Upper lobe of right lung (tissue), 1 donor: ENCODE measurements at places on chromosomes 6 and 20.

DNA sequence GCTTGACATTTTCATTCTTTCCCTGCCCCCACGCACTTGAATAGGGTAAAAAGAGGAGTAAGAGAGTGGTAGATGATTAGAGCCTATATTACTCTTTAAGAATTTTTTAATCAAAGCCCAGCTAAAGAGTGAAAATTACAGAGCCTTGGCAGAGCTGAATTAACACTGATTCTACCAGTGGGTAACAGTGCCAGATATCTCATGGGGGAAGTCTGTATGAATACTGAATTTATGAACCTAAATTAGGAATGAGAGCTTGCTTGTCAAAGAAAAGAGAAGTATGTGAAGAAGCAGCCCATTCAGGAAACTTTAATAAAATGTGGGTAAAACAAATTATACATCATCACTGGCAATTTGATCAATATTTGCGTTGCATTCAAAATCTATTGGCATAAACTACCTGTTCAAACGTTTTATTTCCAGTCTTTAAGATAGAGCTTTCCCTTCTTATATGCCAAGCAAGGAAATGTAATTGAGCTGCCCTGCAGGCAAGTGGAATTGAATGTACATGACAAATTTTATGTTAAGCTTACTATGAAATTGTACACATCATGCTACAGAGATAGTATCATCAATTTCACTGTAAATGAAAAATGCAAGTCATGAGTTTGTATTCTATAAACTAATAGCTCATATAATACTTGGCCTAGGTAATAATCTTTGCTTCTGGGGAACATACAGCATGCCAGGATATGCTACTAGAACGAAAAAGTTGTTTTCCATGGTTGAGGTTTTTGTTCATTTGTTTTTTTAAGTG is 14.5 kb downstream of the SOBP start:
- no peak overlapping the region for H3K4me3 ChIP-seq
- no peaks in the 10 kb centered on the region for H3K36me3 ChIP-seq
- no peak overlapping the region for H3K27ac ChIP-seq
- H3K4me1 ChIP-seq, result no peaks in the 10 kb centered on the region

DNA sequence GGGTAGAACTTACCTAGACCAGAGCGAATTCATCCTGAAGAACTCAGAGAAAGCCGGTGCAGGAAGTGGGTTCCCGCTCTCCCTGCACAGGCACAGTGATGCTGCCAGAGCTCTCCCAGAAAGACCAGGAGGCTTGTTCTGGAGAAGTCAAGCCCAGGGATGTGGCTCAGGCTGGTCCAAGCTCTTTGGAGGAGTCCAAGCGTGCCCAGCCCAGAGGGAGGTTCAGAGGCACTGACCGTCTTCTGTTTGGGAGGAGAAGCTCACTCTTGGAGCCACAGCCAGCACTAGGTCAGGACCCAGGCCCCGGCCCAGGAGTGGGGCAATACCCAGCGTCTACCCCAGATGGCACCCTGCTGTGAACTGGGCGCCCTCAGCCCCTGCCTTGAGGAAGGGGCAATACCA is 1.5 kb upstream of the PMEPA1 start:
- DNase-seq, result no peak
- peak overlapping the region; percentile 96 for H3K27ac ChIP-seq
- peak overlapping the region; percentile 95 for H3K4me3 ChIP-seq

GRCh38 chr6:34055223-34055933 is 90.5 kb downstream of the GRM4 start:
- H3K4me3 ChIP-seq, result no peak overlapping the region
- no peaks in the 10 kb centered on the region for H3K4me1 ChIP-seq
- H3K36me3 ChIP-seq, result no peaks in the 10 kb centered on the region
- DNase-seq, result peak; percentile 78
- H3K27ac ChIP-seq, result no peak overlapping the region
- no peaks in the 10 kb centered on the region for H3K27me3 ChIP-seq

- DNase-seq, result peak; percentile 73
- peaks cover 16% of the 10 kb centered on the region for H3K4me1 ChIP-seq
- no peaks in the 10 kb centered on the region for H3K36me3 ChIP-seq
These were observed 684 bp downstream of the PAQR8 start for GRCh38 chr6:52362443-52363227.

GRCh38 chr20:51204794-51205193 is 181.9 kb upstream of the KCNG1 start:
- no peak overlapping the region for H3K4me3 ChIP-seq
- H3K27ac ChIP-seq, result no peak overlapping the region
- no peaks in the 10 kb centered on the region for H3K36me3 ChIP-seq
- no peak for DNase-seq

DNA sequence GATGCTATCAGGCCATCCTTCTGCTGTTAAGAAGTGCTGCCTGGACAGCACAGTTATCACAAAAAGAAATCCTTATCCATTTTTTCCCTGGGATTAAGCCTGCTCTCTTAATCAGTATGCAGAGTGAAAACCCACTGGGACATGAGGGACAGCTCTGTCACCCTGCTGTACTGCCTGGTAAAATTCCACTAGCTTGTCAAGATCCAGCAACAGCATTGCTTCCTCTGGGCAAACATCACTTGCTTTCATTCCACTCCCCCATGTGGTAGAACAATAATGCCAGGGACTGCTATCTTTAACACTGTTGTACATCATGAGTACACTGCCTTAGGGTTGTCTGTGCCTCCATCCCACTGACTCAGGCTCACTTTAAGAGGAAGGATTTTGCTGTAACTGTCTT is 331.3 kb downstream of the KIF16B start:
- H3K27ac ChIP-seq, result no peak overlapping the region
- H3K4me1 ChIP-seq, result no peaks in the 10 kb centered on the region
- no peaks in the 10 kb centered on the region for H3K36me3 ChIP-seq
- no peak overlapping the region for H3K4me3 ChIP-seq
- no peaks in the 10 kb centered on the region for H3K27me3 ChIP-seq

GRCh38 chr20:24746351-24746685 is 202.8 kb upstream of the CST7 start:
- H3K36me3 ChIP-seq, result no peaks in the 10 kb centered on the region
- peaks cover 5% of the 10 kb centered on the region for H3K27me3 ChIP-seq
- no peak for DNase-seq
- no peaks in the 10 kb centered on the region for H3K4me1 ChIP-seq
- no peak overlapping the region for H3K27ac ChIP-seq
- no peak overlapping the region for H3K4me3 ChIP-seq

DNA sequence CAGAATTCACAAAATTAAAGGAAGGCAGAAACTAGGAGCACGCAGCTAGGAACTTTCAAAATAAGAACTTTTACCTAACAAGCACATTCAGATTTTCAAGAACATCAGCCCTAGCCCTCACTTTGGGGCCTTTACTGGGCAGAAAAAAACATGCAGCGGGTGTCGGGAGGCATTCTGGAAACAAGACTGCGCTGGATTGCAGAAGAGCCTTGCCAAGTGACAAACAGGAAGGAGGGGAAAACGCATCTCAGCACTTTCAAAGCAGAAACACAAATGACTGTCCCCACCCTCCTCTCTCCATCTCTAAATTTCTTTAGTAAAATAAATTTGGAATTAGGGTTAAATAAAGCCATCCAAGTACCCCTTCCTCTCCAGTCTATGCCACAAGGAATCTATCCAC is 74.6 kb upstream of the RREB1 start:
- peaks cover 6% of the 10 kb centered on the region for H3K27me3 ChIP-seq
- DNase-seq, result no peak
- H3K4me3 ChIP-seq, result no peak overlapping the region
- H3K27ac ChIP-seq, result no peak overlapping the region
- H3K36me3 ChIP-seq, result no peaks in the 10 kb centered on the region

DNA sequence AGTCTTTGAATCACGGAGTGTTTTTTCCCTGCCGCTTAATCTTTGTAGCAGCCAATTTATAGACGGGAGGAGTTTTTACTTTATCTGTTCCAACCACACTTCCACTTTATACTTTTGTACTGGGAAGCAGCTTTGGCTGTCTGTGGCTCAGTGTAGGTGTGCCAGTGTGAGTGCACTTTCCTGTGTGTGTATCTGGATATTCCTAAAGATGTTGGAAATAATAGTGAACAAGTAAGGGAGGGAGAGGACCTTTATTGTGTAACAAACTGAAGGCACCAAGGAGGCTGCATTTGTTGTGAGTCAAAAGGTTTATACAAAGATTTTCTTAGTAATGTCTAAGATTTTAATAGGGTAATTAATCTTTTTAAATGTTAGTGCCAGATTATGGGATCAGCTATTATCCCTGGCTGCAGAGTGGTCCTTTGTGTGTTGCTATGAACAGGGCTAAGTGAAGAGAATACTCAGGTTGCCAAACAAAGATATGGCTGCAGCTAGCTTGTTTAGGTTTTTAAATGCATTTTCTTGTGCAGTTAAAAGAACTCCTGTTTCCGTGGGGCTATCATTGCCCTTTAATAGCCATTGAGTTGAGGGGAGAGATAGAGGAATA is 226.3 kb downstream of the RNF144B start:
- no peak for DNase-seq
- no peak overlapping the region for H3K27ac ChIP-seq
- no peaks in the 10 kb centered on the region for H3K4me1 ChIP-seq

GRCh38 chr6:10351791-10352190 is 63.1 kb downstream of the TFAP2A start:
- H3K36me3 ChIP-seq, result no peaks in the 10 kb centered on the region
- no peaks in the 10 kb centered on the region for H3K4me1 ChIP-seq
- H3K27ac ChIP-seq, result no peak overlapping the region
